ENCODE measurements at places on chromosomes 2 and 18.

- no peak for DNase-seq
Observed at GRCh38 chr18:76328140-76328539, 166.9 kb downstream of the ZNF516 start.

DNA sequence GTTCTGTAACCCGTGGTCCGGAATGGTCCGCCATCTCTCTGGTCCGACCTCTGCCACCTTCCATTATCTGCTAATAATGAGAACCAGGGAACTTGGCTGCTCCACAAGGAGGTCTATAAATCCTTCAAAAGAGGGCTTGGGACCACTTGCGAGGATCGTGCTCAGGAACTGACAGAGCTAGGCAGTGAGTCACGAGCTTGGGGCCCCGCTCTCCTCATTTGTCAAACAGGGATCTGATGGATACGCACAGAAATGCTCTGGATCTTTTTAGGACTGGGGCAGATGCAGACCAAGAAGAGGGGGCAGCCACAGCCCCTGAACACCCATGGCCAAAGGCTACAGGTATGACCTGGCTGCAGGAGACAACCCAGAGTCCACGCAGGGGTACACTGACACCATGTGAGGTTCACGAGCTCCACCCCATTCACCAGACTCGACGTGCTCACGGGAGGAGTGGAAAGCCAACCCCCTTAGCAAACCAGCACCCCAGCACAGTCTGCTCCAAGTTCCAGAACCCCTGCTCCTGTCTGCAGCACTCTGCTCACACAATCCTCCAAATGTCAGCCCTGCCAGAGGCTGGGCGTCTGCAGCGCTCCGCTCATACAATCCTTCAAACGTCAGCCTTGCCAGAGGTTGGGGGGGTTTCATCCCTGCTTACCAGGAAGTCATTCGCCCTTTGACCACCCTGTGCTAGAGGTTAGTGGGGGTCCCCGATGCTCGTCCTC, 45.8 kb downstream of the ANO7 start:
- DNase-seq: no peak

DNA sequence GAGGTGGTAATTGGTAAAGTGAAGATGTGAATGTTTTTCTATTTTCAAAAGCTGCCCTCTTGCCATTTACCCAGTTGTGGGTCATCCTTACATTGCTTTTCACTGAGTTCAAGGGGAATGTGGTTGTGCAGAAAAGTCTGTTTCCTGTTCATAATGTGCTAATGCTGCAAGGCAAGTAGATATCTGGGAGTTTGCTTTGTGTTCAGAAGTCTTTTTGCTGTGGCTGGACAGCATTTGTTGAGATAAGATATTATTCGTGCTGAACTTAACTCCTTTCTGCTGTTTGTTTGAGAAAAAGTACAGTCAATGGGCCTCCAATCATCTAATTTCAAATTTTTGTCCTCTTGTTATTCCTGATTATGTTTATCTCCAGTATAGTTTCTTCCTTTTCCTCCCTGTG, 263.2 kb downstream of the LTBP1 start:
- no peak for DNase-seq

DNA sequence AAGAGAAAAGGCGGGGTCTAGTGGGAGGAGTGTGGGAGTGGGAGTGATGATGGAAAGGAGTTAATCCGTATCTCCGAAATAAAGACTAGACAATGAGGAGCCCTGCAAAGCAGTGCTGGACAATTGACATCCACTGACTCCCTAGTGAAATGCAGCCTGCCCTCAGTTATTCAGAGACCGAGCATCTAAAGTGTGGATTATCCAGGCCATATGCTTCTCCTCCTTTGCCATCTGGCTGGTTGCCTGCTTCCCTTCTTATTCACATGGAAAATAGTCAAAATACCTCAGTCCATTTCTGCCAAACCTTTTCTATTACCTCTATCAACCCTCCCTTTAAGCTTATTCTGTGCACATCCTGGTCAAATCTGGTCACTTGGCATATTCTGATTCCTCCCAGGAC, 288.8 kb upstream of the SIX3 start:
- no peak for DNase-seq

GRCh38 chr2:234374736-234375135, 122.1 kb downstream of the ARL4C start:
- DNase-seq: no peak

- DNase-seq: no peak
Observed at GRCh38 chr18:37559194-37559593, 6.4 kb downstream of the CELF4 start.

DNA sequence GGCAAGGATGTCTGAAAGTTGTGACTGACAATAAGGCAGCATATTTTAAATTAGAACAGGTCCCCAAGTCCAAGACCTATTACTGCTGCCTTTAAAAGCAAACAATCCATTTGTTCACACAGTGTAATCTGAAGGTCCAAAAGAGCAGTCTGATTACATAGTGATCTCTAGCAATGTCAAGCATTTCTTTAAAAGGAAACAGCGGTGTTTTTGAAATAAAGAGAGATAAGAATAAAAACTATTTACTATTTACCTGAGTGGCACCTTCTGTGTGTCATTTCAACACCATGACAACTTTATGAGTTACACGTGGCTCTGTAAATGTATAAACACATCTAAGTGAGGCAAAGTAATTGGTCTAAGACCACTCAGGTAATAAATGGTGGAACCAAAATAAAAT, 1009.9 kb upstream of the CNTNAP5 start:
- DNase-seq: no peak

DNA sequence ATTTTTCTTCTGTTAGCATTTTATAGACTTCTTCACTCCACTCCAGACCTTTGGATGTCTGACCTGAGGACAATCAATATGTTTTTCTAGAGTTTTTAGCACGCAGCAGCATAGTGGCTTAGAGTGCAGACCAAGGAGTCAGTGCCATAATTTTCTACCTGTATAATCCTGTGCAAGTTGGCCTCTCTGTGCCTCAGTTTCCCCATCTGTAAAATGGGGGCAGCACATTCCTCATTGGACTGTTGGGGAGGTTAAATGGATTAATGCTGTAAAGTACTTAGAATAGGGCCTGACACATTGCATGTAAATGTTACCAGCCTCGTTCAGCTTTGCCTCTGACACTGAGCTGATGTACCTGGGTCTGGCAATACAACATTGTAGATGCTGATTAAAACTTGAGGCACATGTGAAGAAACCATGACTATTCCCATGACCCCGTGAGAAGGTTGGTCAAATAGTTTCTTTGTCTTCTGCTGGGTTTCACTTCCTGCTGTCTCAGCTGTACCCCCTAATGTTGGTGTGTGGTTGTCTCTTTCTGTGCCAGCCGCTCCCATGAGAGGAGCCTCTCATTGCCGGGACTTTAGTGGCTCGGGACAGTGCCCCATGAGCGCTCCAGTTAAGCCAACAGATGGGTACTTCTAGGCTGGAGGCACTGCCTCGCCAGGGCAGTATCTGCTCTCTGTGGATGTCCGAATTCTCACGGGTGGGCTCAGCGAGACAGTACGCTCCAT, 125.3 kb downstream of the SH3RF3 start:
- no peak for DNase-seq
